NCI-H2107 (cell line): ENCODE measurements at places on chromosomes 7 and 10.

- DNase-seq, result no peak
These were observed 837 bp upstream of the IGFBP3 start for GRCh38 chr7:45921699-45922519.

DNA sequence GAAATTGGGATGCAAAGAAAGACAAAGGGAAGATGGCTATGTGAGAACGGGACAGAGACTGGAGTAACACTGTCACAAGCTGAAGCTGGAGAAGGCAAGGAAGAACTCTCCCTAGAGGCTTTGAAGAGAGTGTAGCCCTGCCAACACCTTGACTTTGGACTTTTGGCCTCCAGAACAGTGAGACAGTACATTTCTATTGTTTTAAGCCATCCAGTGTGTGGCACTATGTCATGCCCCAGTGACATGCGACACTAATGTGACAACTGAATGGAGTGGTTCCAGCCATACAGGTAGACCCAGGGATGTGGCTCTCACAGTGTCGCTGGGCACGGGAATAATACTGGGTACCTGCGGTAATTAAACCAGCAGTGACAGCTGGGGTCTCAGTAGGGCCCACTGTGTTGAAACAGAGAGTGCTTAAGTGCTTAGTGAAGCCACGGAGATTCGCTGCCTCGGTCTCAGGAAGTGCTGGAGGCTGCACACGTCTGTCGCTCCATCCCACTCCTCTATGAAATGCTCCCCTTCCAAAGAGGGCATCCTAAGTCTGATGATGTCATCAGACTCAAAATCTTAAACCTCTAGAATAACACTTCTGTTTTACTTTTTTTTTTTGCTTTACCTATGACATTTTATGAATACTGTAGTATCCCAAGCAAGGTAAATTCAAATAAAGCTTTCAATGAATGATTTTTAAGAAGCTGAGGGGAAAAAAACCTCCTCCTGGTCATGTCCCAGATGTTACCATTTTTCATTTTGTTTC is 154.6 kb upstream of the RHEB start:
- DNase-seq, result no peak

- DNase-seq, result no peak
These were observed 70.0 kb upstream of the SFMBT2 start for GRCh38 chr10:7480742-7481367.

GRCh38 chr7:20697351-20697750 is 81.9 kb downstream of the ABCB5 start:
- DNase-seq, result no peak
